ENCODE measurements at places on chromosomes 11 and 22. TPM values are rescaled to one million over a fixed set of nuclear protein-coding genes. Genes with fewer than 3 reads are reported as not detected.

The HIC2 gene
- 4.8 TPM for total RNA-seq

The OR4A16 gene
- not detected for total RNA-seq

The PLAAT5 gene
- 17.7 TPM for total RNA-seq

The TUB gene
- total RNA-seq: 12.9 TPM

The NELL1 gene
- total RNA-seq: 0.18 TPM

The RAPSN gene
- total RNA-seq: 4.9 TPM

The HOATZ gene
- not detected for total RNA-seq

The TPH1 gene
- 0.89 TPM for total RNA-seq

The EFEMP2 gene
- 88.4 TPM for total RNA-seq

Data from sciatic nerve (tissue), 2 donors.